ENCODE measurements at places on chromosomes 5 and 9.

DNA sequence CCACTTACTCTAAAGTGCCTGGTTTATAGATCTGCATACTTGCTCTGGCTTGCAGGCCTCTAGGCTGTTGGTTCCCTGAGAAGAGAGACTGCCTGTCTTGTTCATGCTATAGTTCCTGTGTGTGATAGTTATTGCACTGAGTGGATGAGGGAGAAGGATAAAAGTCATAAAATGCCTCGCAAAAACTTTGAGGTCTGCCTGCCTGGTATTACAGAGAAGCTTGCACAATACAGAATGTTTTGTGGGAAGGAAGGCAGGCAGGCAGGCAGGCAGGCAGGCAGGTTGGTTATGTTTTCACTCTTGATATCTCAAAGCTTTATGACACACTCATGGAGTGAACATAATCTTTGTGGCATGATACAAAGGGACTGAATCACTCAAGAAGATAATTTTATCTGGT is 287.1 kb downstream of the SLIT3 start:
- no peak for DNase-seq
- no peak overlapping the region for H3K4me3 ChIP-seq
- no peaks in the 10 kb centered on the region for H3K27me3 ChIP-seq
- no peaks in the 10 kb centered on the region for H3K36me3 ChIP-seq

DNA sequence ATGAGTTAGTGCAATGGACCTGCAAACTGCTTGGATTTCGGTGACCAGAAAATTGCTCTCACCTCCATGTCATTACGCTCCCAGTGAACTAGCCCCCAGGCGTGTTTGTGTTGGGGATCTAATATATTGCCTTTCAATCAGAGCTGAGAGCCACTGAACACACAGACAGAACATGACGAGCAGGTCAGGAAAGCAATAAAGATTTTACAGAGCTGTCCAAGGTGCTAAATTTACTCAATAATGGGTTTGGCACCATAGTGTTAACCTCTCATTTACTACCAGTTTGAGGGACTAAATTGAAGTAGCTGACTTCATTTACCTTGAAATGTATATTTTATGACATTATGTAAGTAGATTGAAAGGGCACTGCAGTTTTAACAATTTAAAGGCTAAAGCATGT is 383.0 kb downstream of the EBF1 start:
- H3K27ac ChIP-seq: no peak overlapping the region
- peaks cover 5% of the 10 kb centered on the region for H3K36me3 ChIP-seq
- no peak for DNase-seq

GRCh38 chr5:153752890-153753289 is 262.4 kb downstream of the GRIA1 start:
- H3K27ac ChIP-seq: no peak overlapping the region
- H3K27me3 ChIP-seq: no peaks in the 10 kb centered on the region
- H3K4me3 ChIP-seq: no peak overlapping the region
- H3K4me1 ChIP-seq: peaks cover 22% of the 10 kb centered on the region
- no peaks in the 10 kb centered on the region for H3K36me3 ChIP-seq

DNA sequence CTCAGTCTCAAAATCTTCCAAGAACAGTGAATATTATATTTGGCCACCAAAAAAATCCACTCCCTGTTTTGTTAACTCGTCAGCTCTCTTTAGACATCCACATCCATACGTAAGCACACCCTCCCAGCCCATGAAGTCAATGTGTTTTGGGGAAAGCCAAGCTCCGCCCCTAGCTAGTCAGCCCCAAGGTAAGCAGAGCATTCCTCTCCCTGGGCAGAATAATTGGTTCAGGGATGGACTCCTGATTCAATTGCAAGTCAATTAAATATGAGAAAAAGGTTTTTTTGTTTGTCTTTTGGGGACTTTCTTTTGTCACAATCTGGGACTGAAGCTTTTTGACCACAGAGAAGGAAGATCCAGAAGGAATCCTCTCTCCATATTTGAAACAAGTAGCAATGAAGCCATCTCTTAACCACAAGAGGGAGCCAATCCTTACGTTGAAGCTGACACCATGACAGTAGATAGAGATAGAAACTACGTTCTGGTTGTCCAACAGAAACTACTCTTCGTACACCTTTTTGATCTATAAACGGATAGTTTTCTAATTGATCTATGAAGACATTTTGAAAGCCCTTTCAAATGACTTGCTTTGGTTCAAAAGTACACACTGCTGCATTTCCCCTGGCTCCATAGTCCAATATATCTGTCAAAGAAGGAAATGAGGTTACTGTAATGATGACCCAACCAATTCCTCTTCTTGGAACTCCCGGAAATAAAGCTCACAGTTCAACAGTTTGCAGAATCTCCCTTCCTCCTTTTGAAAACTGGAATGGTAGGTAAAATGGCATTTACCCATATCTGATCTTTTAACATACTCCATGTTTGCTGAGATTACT is 166.4 kb downstream of the TLE1 start:
- no peak overlapping the region for H3K4me3 ChIP-seq
- H3K27me3 ChIP-seq: peaks cover 19% of the 10 kb centered on the region
- H3K36me3 ChIP-seq: no peaks in the 10 kb centered on the region
- no peak for DNase-seq

DNA sequence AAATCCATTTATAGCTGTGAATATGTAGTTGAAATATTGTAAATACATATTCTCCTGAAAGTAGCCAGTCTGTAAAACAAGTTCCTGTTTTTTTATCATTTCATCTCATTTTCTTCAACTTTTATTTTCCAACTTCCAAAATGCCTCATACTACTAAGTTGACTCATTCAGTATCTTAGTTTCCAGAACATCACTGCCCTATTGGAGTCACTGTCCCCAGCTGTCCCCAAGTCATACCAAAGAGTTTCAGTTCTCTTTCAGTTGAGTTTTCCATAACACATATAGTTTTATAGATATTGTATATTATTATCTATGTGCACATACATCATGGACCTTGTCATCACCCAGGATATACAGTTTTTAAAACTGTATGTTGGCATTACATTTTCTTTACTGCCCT is 261.7 kb downstream of the CDH12 start:
- H3K27ac ChIP-seq: no peak overlapping the region
- no peaks in the 10 kb centered on the region for H3K4me1 ChIP-seq
- DNase-seq: no peak
- no peak overlapping the region for H3K4me3 ChIP-seq

GRCh38 chr9:19992556-19992955 is 203.7 kb upstream of the SLC24A2 start:
- no peaks in the 10 kb centered on the region for H3K27me3 ChIP-seq
- DNase-seq: no peak
- H3K4me3 ChIP-seq: no peak overlapping the region
- no peaks in the 10 kb centered on the region for H3K36me3 ChIP-seq
- H3K27ac ChIP-seq: no peak overlapping the region

GRCh38 chr9:99345942-99346341 is 123.9 kb downstream of the SEC61B start:
- H3K27ac ChIP-seq: no peak overlapping the region
- H3K36me3 ChIP-seq: no peaks in the 10 kb centered on the region
- no peaks in the 10 kb centered on the region for H3K27me3 ChIP-seq
- H3K4me1 ChIP-seq: peaks cover 15% of the 10 kb centered on the region
- DNase-seq: no peak
- H3K4me3 ChIP-seq: no peak overlapping the region

- H3K4me3 ChIP-seq: no peak overlapping the region
- no peak overlapping the region for H3K27ac ChIP-seq
- no peaks in the 10 kb centered on the region for H3K27me3 ChIP-seq
- H3K36me3 ChIP-seq: no peaks in the 10 kb centered on the region
- peaks cover 18% of the 10 kb centered on the region for H3K4me1 ChIP-seq
Observed at GRCh38 chr9:131656356-131657036, 83.4 kb downstream of the RAPGEF1 start.

- H3K27ac ChIP-seq: no peak overlapping the region
- no peaks in the 10 kb centered on the region for H3K36me3 ChIP-seq
- peaks cover 40% of the 10 kb centered on the region for H3K4me1 ChIP-seq
Observed at GRCh38 chr5:168798065-168799023, 219.2 kb upstream of the PANK3 start.

DNA sequence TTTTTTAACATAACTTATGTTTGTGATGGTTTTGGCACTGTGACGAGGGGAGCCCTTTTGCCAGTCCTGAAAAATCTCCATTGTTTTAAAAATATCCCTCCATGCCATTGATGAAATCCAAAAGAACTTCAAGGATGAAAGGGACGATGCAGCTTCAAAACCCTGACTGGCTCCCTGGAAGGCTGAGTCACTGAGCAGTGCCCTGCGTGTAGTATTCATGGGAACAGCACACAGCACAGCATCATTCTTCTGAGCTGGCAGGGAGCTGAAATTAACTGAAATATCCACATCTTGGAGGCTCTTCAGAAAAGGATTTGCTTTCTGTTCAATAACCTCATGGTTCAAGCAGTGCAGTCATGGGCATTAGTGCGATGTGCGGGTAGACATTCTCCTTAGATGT is 29.7 kb downstream of the PDE4D start:
- no peaks in the 10 kb centered on the region for H3K4me1 ChIP-seq
- no peak overlapping the region for H3K4me3 ChIP-seq
- peaks cover 2% of the 10 kb centered on the region for H3K27me3 ChIP-seq
- no peak overlapping the region for H3K27ac ChIP-seq
- DNase-seq: no peak
- no peaks in the 10 kb centered on the region for H3K36me3 ChIP-seq

DNA sequence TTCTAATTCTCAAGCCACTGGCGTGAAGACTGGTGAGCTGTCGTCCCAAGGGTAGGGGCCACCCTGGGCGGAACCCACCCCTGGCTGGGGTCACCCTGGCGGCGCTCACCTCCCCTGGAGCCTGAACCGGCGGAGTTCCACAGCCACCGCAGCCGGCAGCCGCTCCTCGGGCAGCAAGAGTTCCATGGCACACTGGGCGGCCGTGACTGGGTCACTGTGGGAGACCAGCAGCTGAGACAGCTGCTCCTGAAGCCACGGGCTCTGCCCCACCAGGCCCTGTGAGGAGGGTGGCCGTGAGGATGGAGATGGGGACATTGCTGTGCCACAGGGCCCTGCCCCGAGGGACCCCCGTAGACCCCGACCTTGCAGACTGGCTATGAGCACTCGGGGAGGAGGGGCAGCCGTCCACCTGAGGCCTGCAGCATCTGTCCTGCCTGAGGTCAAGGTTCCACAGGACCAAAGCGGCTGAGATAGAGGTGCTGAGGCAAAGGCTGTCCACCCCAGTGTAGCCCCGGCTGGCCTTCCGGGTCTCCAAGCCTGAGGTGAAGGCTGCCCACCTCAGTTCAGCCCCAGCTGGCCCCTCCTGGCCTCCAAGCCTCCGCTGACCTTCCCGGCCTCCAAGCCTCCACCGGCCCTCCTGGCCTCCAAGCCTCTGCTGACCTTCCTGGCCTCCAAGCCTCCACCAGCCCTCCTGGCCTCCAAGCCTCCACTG is 50.6 kb upstream of the NRARP start:
- DNase-seq: no peak
- H3K27ac ChIP-seq: no peak overlapping the region
- peaks cover 8% of the 10 kb centered on the region for H3K36me3 ChIP-seq
- H3K4me3 ChIP-seq: no peak overlapping the region
- no peaks in the 10 kb centered on the region for H3K4me1 ChIP-seq

DNA sequence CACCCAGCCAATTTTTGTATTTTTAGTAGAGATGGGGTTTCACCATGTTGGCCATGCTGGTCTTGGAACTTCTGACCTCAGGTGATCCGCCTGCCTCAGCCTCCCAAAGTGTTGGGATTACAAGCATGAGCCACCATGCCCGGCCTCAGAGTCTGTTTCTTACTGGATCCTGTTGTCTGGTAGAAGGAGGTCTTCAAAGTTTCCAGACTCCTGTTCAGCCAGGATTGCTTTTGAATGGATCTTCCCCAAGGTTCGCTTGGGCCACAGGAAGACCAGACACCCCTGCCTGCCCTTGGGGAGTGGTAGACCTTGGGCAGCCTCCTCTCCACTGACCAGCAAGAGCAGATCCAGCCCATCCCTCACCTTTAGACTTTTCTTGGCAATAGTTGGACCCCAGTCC is 7.6 kb upstream of the LCN2 start:
- peaks cover 14% of the 10 kb centered on the region for H3K4me1 ChIP-seq
- H3K4me3 ChIP-seq: no peak overlapping the region
- no peak for DNase-seq
- H3K36me3 ChIP-seq: no peaks in the 10 kb centered on the region

DNA sequence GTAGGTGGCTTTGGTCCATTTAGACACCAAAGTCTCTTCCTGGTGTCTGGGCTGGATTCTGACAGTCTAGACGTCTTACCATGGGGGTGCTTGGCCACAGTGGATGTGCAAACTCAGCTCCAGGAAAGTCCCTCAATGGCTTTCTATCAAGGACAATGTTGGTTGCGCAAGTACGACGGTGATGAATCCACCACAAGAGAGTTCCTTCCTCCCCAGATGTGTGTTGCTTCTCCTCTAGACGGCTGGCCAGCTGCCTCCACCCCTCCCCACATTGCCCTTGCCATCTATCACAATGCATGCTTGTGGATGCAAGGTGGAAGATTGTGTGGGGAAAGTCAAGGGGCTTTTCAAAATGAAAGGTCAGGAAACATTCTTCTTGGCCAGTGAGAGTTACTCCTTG is 89.7 kb upstream of the IRX2 start:
- no peaks in the 10 kb centered on the region for H3K36me3 ChIP-seq
- no peak for DNase-seq
- H3K4me3 ChIP-seq: no peak overlapping the region
- H3K4me1 ChIP-seq: no peaks in the 10 kb centered on the region
- H3K27ac ChIP-seq: no peak overlapping the region
- no peaks in the 10 kb centered on the region for H3K27me3 ChIP-seq

DNA sequence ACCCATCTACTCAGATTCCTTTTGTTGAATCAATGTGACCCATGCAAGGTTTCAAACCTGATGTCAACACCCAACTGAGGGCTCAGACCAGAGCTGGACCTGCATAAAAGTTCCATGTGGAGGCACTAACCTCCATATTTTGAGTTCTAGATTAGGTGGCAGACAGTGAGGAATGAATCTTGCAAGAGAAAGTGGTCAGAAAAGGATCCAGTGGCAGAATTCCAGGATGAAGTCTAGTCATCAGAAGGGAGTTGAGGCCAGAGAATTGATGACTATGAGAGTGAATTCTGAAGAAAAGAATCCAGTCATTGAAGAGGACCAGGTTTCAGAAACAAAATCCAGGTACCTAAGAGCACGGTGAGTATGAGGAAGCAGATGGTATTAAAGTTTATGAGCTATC is 205.1 kb upstream of the RGMB start:
- no peak for DNase-seq
- H3K27me3 ChIP-seq: no peaks in the 10 kb centered on the region
- H3K27ac ChIP-seq: peak overlapping the region; percentile 51
- H3K4me1 ChIP-seq: peaks cover 57% of the 10 kb centered on the region

GRCh38 chr9:112917047-112917986 is 26.6 kb upstream of the SLC46A2 start:
- no peaks in the 10 kb centered on the region for H3K36me3 ChIP-seq
- no peak overlapping the region for H3K4me3 ChIP-seq
- H3K27me3 ChIP-seq: peaks cover 52% of the 10 kb centered on the region
- DNase-seq: no peak
- no peak overlapping the region for H3K27ac ChIP-seq
- H3K4me1 ChIP-seq: no peaks in the 10 kb centered on the region

- H3K4me3 ChIP-seq: no peak overlapping the region
- no peak overlapping the region for H3K27ac ChIP-seq
- no peaks in the 10 kb centered on the region for H3K27me3 ChIP-seq
- peaks cover 18% of the 10 kb centered on the region for H3K4me1 ChIP-seq
- no peak for DNase-seq
Observed at GRCh38 chr5:167652690-167653089, 638.8 kb upstream of the WWC1 start.
